ENCODE measurements at places on chromosomes 5 and 9.

GRCh38 chr5:117107859-117108258 lies 533.2 kb upstream of the SEMA6A start:
- no peaks in the 10 kb centered on the region for H3K27me3 ChIP-seq
- H3K27ac ChIP-seq = no peak overlapping the region
- H3K4me3 ChIP-seq = no peak overlapping the region
- no peaks in the 10 kb centered on the region for H3K36me3 ChIP-seq
- DNase-seq = no peak

- no peaks in the 10 kb centered on the region for H3K27me3 ChIP-seq
- DNase-seq = no peak
- H3K27ac ChIP-seq = no peak overlapping the region
- H3K4me3 ChIP-seq = no peak overlapping the region
- H3K36me3 ChIP-seq = no peaks in the 10 kb centered on the region
- peaks cover 5% of the 10 kb centered on the region for H3K4me1 ChIP-seq
Observed at GRCh38 chr5:90613918-90614504, 55.4 kb downstream of the ADGRV1 start.

DNA sequence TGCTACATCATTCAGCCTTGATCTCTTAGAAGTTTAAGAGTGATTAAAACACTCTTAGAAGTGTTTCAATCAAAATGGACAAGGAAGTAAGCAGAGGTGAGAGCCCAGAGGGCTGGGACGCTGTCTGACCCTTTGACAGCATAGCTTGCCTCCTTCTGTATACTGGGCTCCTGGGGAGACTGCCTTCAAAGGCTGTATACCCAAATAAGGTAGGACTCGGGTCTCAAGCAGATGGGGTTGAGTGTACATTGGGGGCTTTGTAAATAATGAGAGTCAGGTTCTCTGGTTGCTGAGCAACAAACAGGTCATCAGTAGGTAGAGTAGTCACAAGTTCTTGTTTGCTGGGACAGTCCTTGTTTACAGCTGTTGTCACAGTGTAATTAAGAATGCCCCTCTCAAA lies 97.1 kb downstream of the PJA2 start:
- no peaks in the 10 kb centered on the region for H3K27me3 ChIP-seq
- no peaks in the 10 kb centered on the region for H3K36me3 ChIP-seq
- no peak overlapping the region for H3K27ac ChIP-seq
- H3K4me3 ChIP-seq = no peak overlapping the region
- no peaks in the 10 kb centered on the region for H3K4me1 ChIP-seq
- DNase-seq = no peak

GRCh38 chr5:80565330-80565729 lies 4.8 kb downstream of the ANKRD34B start:
- H3K27me3 ChIP-seq = peaks cover 53% of the 10 kb centered on the region
- H3K36me3 ChIP-seq = no peaks in the 10 kb centered on the region
- H3K27ac ChIP-seq = no peak overlapping the region
- peak; percentile 32 for DNase-seq
- H3K4me1 ChIP-seq = no peaks in the 10 kb centered on the region

GRCh38 chr5:122877518-122877917 lies 32.1 kb downstream of the SNX24 start:
- no peak overlapping the region for H3K4me3 ChIP-seq
- H3K27ac ChIP-seq = no peak overlapping the region
- H3K36me3 ChIP-seq = no peaks in the 10 kb centered on the region
- no peaks in the 10 kb centered on the region for H3K27me3 ChIP-seq
- no peak for DNase-seq

GRCh38 chr5:172065431-172066065 lies 59.1 kb upstream of the FBXW11 start:
- H3K4me3 ChIP-seq = peak overlapping the region; percentile 65
- H3K4me1 ChIP-seq = peaks cover 42% of the 10 kb centered on the region
- DNase-seq = no peak
- H3K27ac ChIP-seq = peak overlapping the region; percentile 62
